ENCODE measurements at places on chromosomes 2 and 18. TPM values are rescaled to one million over a fixed set of nuclear protein-coding genes. Genes with fewer than 3 reads are reported as not detected.

DNA sequence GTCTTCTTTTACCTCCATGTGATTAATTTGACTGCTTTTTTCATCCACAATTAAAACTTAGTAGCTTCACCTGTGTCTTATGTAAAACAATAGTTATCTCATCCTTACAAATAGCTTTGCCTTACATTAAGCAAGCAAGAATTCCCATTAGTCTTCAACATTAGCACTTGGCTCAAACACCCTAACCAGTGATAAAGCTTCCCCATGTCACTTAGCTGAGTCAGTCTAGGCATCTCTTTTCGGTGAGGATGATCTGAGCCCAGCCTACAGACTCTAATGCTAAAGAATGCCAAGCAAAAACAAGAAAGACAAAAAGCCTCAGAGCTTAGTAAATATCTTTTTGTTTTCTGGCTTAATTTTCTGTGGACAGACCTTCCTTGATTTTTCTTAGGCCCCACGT, 26.1 kb downstream of the GAD1 start:
- H3K36me3 ChIP-seq, result peaks cover 6% of the 10 kb centered on the region
- H3K4me3 ChIP-seq, result no peak overlapping the region
- H3K27ac ChIP-seq, result no peak overlapping the region
- no peak for DNase-seq
- no peaks in the 10 kb centered on the region for H3K27me3 ChIP-seq

DNA sequence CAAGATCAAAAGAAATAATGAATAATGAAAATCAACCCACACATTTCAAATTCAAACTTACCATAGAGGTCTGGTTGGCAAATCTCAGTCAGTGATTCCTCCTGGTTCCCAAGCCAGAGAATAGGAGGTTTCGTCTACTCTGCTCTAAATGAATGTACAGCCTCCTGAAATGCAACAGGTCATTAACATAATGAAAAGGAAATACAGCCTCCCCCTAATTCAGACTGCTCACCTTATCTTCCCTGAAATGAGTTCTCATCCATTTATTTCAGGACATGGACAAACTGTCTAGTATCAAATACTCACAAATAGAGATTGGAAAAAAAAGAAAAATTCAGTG, 43.4 kb upstream of the CYTIP start:
- H3K27ac ChIP-seq, result no peak overlapping the region
- no peak for DNase-seq
- H3K36me3 ChIP-seq, result no peaks in the 10 kb centered on the region
- peaks cover 18% of the 10 kb centered on the region for H3K4me1 ChIP-seq
- H3K4me3 ChIP-seq, result no peak overlapping the region

CACNB4 gene
- total RNA-seq, result 5.1 TPM

GRCh38 chr2:64632835-64633819, 20.6 kb downstream of the SERTAD2 start:
- peak overlapping the region; percentile 76 for H3K27ac ChIP-seq
- H3K36me3 ChIP-seq, result no peaks in the 10 kb centered on the region
- no peak for DNase-seq
- H3K4me3 ChIP-seq, result peak overlapping the region; percentile 72
- H3K27me3 ChIP-seq, result peaks cover 6% of the 10 kb centered on the region

MC4R gene
- not detected for total RNA-seq

DNA sequence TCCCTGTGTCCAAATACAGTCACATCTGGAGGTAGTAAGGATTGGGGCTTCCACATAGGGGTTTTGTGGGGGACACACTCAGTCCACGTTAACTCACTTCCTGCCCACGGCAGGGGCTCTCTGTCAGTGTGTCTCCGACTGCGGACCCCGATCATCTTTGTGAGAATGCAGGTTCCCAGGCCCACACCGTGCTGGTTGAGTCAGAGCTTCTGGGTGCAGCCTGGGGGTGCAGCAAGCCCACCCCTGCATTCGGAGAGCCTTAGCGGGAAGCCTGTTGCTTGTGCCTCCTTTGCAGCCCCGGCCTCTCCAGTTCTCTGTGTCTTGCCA, 28.0 kb downstream of the HPCAL1 start:
- peaks cover 2% of the 10 kb centered on the region for H3K27me3 ChIP-seq
- peaks cover 41% of the 10 kb centered on the region for H3K4me1 ChIP-seq
- no peak overlapping the region for H3K27ac ChIP-seq
- peaks cover 3% of the 10 kb centered on the region for H3K36me3 ChIP-seq
- DNase-seq, result no peak

- DNase-seq, result peak; percentile 81
- H3K4me1 ChIP-seq, result peaks cover 24% of the 10 kb centered on the region
- H3K36me3 ChIP-seq, result no peaks in the 10 kb centered on the region
- H3K27me3 ChIP-seq, result no peaks in the 10 kb centered on the region
- peak overlapping the region; percentile 57 for H3K27ac ChIP-seq
- peak overlapping the region; percentile 46 for H3K4me3 ChIP-seq
Observed at GRCh38 chr2:45935791-45936622, 284.5 kb downstream of the PRKCE start.

- H3K4me1 ChIP-seq, result no peaks in the 10 kb centered on the region
- H3K27ac ChIP-seq, result no peak overlapping the region
- no peaks in the 10 kb centered on the region for H3K36me3 ChIP-seq
- no peak overlapping the region for H3K4me3 ChIP-seq
- H3K27me3 ChIP-seq, result no peaks in the 10 kb centered on the region
- DNase-seq, result no peak
Observed at GRCh38 chr2:32516567-32516966, 111.3 kb upstream of the TTC27 start.

LIMS3 gene
- 0.98 TPM for total RNA-seq

UBXN2A gene
- 20.0 TPM for total RNA-seq

C2orf76 gene
- total RNA-seq, result 10.4 TPM

GRCh38 chr2:112579241-112579640, 5.2 kb upstream of the CHCHD5 start:
- no peak for DNase-seq
- peaks cover 4% of the 10 kb centered on the region for H3K4me1 ChIP-seq
- peaks cover 2% of the 10 kb centered on the region for H3K27me3 ChIP-seq
- H3K4me3 ChIP-seq, result no peak overlapping the region

GRCh38 chr18:6950641-6951040, 167.0 kb downstream of the LAMA1 start:
- no peak overlapping the region for H3K27ac ChIP-seq
- no peaks in the 10 kb centered on the region for H3K4me1 ChIP-seq
- no peak for DNase-seq

DNA sequence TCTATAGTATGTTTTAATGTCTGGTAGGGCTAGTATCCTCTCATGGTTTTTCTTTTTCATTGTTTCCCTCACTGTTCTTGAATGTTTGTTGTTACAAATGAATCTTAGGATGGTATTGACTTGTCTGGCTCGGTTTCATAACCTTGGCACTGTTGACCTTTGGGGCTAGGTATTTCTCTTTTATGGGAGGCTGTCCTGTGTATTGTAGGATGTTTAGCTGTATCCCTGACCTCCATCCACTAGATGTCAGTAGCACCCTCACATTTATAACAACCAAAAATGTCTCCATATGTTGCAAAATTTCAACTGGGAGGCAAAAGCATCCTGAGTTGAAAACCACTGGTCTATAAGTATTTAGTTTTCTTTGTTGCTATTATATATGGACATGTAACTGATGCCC, 7.0 kb upstream of the AOX1 start:
- DNase-seq, result no peak
- no peak overlapping the region for H3K27ac ChIP-seq
- H3K27me3 ChIP-seq, result no peaks in the 10 kb centered on the region
- no peaks in the 10 kb centered on the region for H3K36me3 ChIP-seq
- no peak overlapping the region for H3K4me3 ChIP-seq
